ENCODE measurements at places on chromosomes 4 and X.

- DNase-seq, result no peak
These were observed 8.1 kb upstream of the STS start for GRCh38 chrX:7139202-7140081.

DNA sequence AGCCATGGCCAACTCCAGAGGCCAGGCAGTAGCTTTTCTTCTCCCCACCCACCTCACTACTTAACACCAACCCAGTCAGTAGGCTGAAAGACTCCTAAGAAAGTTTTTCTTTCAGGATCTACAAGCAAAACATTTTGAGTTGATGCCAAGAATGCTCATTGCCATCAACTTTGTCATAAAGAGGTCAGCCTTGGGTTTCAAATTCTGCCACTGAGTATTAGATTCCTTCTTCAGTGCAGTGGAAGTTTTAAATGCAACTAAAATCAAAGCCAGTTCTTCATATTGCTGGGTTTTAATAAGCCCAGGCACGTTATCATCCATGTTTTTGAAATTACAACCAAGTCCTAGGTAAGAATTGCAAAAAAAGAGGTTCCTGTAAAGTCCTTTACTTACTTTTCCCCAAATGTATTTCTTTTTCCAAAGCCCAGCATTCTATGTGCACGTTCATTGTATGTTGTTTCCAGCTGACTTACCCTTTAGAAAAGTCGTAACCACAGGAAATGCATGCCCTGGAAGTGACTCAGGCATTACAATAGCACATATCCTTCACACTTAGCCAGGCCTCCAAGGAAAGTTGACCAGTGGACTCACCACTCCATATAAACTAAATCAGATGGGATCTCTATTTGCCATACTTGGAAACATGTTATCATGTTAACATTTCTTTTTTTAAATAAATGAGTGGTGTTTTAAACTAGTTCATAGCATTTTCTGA, 229.9 kb downstream of the SOX3 start:
- DNase-seq, result no peak

DNA sequence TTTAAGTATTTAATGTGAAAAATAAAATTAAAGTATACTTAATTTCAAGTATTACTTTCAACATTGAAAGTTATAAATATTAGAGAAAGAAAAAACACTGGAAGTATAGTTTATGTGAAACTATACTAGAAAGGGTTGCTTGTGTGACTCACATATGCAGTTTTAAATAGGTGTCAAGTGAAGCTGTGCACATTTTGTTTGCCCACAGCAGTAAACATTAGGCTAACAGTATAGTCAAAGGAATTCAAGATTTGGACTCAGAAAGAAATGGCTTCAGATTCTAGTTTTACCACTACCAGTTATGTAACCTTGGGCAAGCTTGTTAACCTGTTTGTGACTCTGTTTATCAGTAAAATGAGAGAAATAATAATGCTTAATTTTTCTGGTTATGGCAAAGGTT, 148.2 kb downstream of the FAM47B start:
- DNase-seq, result no peak

GRCh38 chr4:119930546-119930945, 136.1 kb downstream of the MAD2L1 start:
- no peak for DNase-seq

DNA sequence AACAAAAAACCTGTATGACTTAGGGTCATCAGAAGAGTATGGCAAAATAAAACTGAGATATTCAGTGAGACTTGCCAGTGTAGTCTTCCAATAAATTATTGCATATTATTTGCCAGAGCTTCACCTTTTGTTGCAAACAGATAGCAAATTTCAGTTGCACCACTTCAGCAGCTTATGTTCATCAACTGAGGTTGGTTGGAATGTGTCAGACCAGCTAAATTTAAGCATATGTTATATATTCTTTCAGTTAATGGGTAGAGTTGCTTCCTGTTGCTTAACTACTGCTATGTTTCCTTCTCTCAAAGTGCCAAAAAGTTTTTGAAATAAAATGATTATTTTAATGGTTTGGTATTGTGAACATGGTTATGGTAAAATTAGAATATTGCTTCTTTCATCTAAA, 61.5 kb downstream of the GALNT7 start:
- no peak for DNase-seq

DNA sequence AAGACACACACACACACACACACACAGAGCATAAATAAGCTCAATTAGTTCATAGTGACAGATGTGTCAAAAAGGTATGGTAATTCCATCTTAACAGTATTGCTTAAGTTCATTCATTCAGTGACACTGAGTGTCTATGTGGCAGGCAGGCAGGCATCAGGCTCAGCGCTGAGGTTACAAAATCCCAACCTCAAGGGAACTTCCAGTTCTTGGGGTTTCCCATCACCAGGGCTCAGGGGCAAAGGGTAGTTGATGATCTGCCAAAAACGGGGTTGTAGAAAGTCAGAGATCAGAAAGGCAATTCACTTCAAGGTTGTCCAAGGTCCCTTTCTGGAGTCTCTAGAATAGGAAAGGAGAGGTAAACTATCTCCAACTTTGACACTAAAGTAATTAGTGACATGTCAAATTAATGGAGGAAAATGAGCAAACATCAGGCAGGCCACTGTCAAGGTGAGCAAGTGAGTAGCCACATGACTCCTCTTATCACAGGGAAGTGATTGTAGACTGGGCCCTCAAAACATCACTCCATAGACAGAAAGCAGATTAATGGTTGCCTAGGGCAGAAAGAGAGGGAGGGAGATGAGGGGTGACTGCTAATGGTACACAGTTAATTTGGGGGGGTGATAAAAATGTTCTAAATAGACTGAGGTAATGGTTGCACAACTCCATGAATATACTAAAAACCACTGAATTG, 41.8 kb downstream of the GPC4 start:
- DNase-seq, result no peak

- DNase-seq, result no peak
These were observed 124.1 kb upstream of the LIMCH1 start for GRCh38 chr4:41413670-41414411.

DNA sequence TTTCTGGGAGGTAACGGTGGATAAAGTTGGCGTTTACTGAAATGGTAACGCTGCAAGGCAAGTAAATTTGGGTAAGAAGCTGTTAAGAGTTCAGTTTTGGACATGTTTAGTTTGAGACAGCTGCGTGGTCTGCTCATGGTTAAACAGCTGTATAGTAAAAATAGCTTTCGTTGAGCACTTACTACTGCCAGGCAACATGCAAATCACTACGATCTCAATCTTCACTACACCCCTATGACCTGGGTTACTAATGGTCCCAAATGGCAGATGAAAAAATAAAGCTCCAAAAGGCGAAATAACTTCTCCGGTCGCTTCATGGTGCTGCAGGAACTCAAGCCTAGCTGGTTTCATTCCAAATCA, 22.2 kb downstream of the FABP2 start:
- DNase-seq, result no peak

- DNase-seq, result no peak
These were observed 8.4 kb upstream of the AMOT start for GRCh38 chrX:112849016-112849415.

DNA sequence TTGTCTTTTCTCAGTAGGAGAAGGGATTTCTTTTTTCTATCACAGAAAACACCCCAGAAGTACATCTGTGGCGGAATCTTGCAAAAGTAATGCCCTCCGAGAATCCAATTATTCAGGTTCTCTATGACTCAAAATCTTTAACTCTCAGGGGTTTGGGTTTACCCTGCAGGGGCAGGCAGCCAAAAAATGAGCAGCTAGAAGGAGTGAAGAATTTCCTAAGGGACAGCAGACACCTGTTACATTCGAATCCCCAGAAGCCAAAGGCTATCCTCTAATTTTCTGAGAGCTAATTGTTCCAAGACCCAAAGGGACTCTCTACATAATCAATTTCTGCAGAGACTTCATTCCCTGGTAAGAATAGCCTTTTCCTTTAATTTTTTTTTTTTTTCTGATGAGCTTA, 27.5 kb upstream of the CBR4 start:
- DNase-seq, result no peak

GRCh38 chrX:129493643-129494042, 29.6 kb downstream of the SMARCA1 start:
- DNase-seq, result no peak

DNA sequence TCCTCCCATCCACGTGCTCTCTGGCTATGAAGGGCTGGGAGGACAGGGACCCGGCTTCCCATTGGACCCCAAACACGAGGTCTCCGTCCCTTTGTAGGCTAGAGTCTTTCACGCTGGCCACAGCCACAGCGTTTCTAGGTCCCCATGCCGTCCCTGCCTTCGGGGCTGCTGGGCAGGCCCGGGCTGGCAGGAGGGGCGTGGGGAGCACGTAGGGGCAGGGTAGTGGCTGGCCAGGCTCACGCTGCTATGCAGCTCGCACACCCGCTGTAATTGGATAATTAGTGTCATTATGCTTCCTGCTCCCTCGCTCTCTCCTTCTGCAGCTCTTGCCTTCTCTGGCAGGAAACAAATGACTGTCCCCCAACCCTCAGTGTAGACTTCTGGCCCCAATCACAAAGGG, 9.8 kb downstream of the ATP2B3 start:
- DNase-seq, result no peak

GRCh38 chr4:180028682-180029081, 2214.5 kb upstream of the TENM3 start:
- no peak for DNase-seq

DNA sequence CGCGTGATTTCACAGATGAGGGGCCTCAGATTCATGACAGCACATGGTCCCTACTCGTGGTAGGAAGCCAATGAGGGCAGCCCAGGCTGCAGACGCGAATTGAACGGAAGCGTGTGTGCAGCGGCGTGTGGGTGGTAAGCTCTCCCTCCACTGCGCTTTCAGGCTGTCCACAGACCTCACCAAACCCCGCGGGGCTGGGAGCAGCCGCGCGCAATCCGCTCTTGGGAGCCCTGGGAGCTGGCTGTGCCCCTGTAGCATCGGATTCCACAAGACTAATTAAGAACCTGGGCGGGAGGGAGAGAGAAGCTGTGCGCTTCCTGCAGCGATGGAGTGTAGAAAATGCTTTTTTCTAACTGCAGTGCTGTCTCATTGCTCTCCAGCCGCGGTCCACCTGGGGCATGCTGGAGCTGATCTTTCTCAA, 134.9 kb downstream of the STOX2 start:
- DNase-seq, result no peak

- no peak for DNase-seq
These were observed 422.8 kb upstream of the PABPC4L start for GRCh38 chr4:134624365-134624764.
